ENCODE measurements at places on chromosomes 16 and 17.

DNA sequence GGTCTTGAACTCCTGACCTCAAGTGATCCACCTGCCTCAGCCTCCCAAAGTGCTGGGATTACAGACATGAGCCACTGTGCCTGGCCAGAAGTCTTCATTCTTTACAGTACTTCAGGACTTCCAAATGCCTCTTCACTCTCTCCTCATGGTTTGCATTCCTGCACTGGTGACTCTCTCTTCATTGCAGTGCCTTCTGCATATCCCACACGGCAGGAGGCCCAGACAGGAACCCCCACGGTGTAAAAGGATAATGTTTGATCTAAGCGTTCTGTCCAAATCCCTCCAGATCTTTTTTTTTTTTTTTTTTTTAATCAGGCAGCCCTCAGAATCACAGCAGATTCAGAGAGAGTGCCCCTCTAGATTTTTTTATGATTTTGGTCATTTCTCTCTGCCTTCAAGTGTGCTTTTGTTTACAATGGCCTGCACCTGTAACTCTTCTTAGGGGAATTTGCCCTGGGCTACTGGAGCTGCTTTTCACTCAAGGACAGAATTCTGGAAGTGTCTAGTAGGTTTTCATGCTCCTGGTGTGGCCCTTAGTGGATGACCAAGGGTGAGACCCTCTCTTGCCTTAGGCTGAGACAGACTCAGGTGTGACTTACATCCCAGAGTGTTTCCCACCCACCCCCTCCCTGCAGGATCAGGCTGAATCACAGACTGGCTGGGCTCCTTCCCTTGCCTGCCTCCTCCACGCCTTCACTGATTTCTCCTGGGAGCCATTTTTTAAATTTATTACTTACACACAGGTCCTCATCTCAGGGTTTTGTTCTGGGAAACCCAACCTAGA, 19.8 kb upstream of the NF1 start:
- no peak for DNase-seq

DNA sequence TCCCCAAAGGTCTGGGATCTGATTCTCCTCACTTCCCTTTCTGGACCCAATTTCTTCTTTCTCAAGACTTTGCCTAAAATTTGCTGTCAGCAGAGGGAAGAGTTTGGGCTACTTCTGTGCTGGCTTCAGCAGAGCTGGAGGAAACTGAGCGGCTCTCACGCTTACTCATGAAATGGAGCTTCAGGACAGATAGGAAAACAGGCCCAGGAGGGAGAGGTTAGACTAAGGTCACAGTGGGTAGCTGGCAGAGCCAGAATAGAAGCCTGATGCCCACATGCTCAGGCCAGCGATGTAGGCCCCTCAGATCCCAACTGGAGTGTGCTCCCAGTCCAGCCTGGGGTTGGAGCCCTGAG, 593 bp downstream of the SLC38A7 start:
- DNase-seq = peak; percentile 34

DNA sequence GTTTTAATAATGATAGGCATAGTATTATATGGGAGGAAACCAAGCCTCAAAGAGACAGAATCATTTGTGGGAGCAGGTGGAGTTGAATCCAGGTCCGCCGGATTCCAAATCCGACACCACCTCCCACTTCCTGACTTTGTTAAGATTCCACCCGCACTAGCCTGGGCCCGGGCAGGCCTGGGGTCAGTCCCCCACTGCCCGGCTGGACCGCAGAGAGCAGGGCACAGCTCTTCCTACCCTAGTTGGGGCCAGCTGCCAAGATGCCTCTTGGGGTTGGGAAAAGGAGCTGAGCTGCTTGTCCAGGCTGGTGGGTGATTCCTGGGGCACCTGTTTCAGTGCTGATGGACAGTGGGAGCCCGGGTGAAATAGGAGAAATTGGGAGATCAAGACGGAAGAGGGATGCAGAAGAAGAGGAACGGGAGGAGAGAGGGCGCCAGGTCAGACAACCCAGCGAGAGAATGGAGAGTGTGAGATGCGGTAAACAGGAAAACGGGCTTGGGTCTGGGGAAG, 53.9 kb downstream of the OR1D5 start:
- DNase-seq = no peak

GRCh38 chr16:73317321-73317857, 269.5 kb upstream of the ZFHX3 start:
- no peak for DNase-seq

- no peak for DNase-seq
Observed at GRCh38 chr17:61662186-61662585, 71.2 kb upstream of the NACA2 start.

DNA sequence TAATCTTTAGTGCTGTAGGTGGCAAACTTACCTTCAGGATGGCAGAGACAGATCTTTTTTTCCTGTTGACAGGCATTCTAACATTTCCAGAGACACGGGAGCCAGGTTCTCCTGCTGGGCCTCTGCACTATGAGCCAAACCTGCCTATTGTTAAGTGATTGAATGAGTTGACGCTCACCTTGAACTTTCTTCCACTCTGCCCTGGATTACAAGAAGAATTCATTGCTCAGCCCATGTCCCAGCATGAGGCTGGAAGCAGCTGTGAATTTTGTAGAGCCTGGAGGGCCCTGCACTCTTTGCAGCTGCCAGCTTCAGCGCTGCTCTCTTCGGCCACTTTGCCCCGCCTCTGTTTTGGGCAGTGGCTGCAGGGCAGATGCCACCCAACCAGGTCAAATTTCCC, 9.4 kb upstream of the SLC7A5 start:
- DNase-seq = no peak
